GM19239 (cell line): ENCODE measurements at places on chromosomes 2 and 18.
A peak's percentile ranks its signal among the peaks of the same experiment; 100 is the strongest.

GRCh38 chr18:51211552-51211951 is 14.1 kb upstream of the MEX3C start:
- DNase-seq, result peak; percentile 24

GRCh38 chr2:32399221-32399620 is 42.4 kb downstream of the BIRC6 start:
- DNase-seq, result no peak

DNA sequence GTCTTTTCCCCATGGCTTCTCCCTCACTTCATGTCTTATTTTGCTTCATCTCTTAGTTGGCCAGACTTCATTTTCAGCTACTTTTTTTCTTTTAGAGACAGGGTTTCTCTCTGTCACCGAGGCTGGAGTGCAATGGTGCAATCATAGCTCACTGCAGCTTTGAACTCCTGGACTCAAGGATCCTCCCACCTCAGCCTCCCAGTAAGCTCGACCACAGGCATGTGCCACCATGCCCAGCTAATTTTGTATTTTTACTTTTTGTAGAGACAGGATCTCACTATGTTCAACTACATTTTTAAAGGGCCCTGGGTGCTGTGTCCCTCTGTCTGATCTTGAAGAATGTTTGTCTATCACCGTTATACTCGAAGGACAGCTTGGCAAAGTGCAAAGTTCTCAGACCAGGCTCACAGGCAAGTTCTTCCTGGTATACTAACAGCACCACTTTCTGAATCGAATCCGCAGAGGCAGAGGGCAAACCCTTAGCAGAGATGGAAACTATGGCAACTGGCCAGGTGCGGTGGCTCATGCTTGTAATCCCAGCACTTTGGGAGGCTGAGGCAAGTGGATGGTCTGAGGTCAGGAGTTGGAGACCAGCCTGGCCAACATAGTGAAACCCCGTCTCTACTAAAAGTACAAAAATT is 60.9 kb downstream of the SOWAHC start:
- no peak for DNase-seq

GRCh38 chr2:160666154-160667060 is 172.8 kb upstream of the RBMS1 start:
- DNase-seq, result no peak

- no peak for DNase-seq
Measured at GRCh38 chr2:170814533-170815230, 2.0 kb upstream of the GAD1 start.

GRCh38 chr2:233033672-233034071 is 1.2 kb downstream of the NEU2 start:
- DNase-seq, result no peak

DNA sequence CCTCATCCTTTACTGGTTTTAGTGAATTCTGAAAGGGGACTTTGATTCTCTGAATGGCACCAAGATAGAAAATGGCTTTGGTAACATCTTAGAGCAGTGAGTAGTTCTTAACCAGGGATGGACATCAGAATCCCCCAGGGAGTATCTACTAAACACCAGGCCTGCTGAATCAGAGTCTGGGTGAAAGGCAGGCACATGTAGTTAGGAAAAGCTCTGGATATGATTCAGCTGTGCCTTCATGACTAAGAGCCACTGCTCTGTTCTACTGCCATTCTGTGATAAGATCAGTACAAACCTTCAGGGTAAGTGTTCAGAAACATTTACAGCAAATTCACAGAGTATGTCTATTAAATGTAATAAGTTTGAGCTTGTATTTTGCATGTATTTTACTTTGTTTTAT is 46.2 kb upstream of the B3GNT2 start:
- no peak for DNase-seq

GRCh38 chr2:219425238-219426067 is 7.3 kb downstream of the DES start:
- no peak for DNase-seq

DNA sequence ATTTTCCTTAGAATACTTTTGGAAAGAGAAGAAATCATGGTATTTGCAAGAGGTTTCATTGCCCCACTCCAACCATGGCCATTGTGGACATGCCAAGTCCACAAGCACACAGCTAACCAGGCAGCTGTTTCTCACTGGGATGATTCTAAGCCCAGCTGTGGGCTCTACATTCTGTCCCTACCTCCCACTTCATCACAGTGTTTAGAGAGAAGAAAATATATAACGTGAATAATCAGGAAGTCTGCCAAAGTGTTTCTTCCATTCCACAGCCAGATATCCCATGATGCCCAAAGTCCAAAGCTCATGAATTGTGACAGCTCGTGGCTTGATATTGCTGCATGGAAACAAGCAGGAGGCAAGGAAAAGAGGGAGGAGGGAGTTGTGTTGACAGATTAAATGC is 433.7 kb upstream of the GYPC start:
- DNase-seq, result no peak

DNA sequence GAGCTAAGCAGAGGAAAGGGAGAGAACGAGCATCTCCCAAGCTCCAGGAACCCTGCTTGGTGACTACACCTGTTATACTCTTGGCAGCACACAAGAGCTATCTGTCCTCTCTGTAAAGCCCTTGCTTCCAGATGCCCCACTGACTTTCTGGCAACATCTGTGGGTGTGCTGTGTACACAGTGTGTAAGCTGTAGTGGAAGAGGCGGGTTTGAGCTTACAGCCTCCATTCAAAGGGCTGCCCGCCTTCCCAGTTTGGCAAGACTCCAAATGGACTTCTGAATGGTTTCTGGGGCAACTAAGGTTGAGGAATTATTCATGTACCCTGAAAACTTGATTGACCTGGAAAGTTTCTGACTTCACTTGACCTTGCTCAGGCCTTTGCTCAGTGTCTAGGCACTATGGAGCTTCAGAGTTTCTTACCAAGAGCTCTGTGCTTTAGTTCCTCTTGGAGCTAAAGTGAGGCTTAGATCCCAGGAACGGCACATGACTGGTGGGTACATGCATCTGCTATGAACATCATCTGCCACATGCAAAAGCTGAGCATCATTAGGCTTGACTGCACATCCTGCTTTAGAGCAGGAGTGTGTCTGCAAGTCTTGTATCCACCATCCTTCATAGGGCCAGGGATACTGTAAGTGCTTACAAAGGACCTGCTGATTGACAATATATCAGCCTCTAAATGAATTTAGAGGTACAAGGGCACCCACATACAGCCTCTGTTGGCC is 290.9 kb upstream of the SIX2 start:
- DNase-seq, result no peak

DNA sequence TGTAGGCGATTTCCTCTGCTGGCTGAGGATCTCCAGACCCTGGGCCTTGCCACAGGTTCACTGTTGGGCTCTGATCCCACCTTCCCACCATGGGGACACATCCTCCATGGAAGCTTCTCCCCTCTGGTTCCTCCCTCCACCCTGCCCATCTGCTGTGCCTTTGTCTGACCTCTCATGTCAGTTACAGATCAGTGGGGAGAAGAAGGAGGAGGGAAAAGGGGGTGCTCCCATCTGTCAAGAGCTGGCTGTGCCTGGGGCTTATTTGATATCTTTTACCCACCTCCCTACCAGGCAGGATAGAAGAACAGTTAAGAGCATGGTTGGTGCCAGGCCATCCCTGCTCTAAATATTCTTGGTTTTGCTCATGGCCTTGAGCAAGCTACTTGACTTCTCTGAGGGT is 12.3 kb upstream of the DNAJB2 start:
- no peak for DNase-seq

DNA sequence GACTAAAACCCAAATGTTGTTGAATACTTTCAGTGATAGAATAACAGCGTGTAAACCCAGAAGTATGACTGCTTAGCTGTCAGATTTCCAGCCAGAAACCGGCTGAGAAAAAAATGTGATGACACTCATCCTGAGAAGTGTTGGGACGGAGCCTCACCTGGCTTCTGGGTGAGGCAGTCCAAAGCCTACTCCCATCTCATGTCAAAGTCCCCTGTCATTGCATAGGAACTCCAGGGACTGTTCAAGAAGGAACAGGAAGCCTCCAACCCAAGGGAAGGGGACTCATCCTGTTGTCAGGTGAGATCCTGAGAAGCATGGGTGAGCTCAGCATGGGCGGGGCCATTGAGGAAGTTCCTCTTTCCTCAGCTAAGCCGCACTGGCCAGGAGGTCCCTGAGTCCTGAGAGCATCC is 11.3 kb upstream of the CHRNA1 start:
- no peak for DNase-seq

- DNase-seq, result no peak
Measured at GRCh38 chr2:234611209-234611608, 114.3 kb upstream of the ARL4C start.

- peak; percentile 15 for DNase-seq
Measured at GRCh38 chr18:54147439-54147838, 77.0 kb downstream of the MBD2 start.

- DNase-seq, result no peak
Measured at GRCh38 chr2:238378230-238379095, 48.3 kb upstream of the ASB1 start.

DNA sequence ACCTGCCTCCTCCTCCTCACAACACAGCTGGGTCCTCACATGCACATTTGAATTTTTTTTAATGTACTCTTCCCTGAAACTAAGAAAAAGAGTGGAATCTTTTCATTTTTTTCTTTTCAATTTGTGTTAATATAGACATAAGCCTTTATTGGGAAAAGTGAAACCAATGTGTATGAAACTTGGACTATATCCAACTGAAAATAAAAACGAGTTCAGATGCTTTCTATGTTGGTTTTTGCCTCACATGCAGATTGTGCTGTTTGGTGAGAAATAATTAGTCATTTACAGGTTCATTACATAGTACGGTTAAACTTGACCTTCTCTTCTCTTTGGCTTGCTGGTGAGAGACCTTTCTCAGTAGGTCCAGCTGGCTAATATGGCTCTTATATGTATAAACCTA is 515.2 kb upstream of the FANCL start:
- DNase-seq, result no peak

- no peak for DNase-seq
Measured at GRCh38 chr2:233075966-233076339, 15.8 kb downstream of the INPP5D start.

DNA sequence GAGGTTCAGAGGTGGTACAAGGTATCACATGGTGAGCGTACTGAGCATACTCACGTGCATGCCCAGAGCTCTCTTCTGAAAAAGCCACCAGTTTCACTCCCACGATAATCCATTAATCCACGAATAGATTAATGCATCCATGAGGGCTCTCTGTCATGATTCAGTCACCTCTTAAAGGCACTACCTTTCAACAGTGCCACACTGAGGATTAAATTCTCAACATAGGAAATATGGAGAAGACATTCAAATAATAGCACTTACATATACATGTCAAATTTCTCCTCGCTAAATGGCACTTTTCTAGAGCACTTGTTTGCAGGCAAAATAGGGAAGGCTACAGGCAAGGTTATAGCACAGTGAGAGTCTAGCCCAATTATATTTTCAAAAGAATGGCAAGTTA is 825.9 kb downstream of the TRIB2 start:
- no peak for DNase-seq

DNA sequence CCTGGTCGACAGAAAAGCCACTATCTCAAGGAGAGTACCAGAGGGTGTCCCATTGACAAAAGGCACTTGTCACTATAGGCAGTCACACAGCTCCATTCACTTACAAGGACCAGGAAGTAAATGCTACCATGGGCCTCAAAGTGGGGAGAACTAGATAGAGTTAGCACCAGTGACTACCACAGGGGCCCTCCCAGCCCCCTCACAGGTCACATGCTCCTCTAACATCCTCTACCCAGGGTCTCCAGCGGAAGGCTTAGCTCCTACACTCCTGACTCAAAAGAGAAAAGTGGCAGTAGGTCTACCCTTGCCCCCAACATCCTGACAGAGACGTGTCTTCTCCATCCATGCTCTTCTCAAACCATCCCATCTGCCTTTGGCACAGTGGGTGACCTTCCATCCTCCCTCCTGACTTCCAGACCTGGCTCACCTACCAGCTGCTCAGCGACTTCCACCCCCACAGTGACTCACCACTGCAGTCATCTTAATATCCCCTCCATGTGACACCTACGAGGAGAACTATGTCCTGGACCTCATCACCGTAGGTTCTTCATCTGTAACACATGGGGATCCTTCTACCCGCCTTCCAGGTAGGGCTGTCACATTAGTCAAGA is 5.6 kb upstream of the DNMT3A start:
- no peak for DNase-seq

DNA sequence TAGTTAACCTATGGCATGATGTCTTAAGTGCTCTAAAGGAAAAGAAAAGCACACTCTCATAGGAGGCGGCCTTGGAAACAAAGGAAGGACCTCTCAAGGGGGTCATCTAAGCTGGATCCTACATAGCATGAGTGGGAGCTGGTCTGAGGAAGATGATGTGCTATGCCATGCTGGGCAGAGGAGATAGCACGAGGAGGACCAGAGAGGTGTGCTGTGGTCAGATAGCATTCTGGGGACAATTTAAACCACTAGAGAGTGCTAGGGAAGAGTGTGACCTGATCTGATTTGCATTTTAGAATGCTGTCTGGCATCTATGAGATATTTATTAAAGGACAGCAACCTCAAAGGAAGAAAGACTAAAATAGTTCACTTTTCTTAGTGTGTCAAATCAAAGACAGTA is 910.1 kb upstream of the CELF4 start:
- no peak for DNase-seq

DNA sequence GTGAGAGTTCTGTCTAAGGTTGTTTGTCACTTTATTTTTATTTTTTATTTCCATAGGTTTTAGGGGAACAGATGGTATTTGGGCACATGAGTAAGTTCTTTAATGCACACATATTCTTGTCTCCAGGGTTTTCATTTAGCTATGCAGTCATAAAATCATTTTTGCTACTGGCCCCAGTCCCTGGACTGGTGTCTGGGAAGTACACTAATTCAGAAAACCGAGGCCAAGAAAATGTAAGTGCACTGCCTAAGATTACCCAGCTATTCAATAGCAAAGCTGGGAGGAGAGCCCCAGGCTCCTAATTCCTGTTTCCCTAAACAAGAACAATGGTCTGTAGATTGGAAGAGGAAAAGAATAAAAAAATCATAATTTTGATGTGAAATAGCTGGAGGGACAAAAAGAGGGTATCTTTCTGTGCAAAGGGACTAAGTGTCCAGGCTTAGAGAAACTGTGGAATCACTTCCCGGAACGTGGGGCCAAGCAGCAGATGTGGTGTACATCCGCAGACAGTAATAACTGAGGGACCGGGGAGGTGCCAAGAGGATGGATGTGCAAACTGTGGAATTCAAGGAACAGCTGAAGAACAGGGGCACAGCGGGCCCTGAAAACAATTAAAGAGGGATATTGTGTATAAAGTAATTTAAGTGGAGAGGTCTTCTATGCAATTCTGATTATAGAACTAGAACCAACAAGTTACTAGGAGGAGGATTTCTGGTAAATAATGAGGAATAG is 236.3 kb downstream of the ACKR3 start:
- no peak for DNase-seq

- DNase-seq, result no peak
Measured at GRCh38 chr18:75745147-75745546, 317.6 kb upstream of the SMIM21 start.
